ENCODE measurements at places on chromosomes 2 and 18. TPM values are rescaled to one million over a fixed set of nuclear protein-coding genes. Genes with fewer than 3 reads are reported as not detected.

The IL1RL1 gene
- total RNA-seq = not detected

The XIRP2 gene
- total RNA-seq = 35.7 TPM

The GAREM1 gene
- 7.7 TPM for total RNA-seq

The NIFK gene
- 55.0 TPM for total RNA-seq

The C2orf92 gene
- 4.9 TPM for total RNA-seq

The MARCHF4 gene
- 0.19 TPM for total RNA-seq

The ALLC gene
- total RNA-seq = not detected

The PDE11A gene
- total RNA-seq = 1.2 TPM

The ZNF407 gene
- total RNA-seq = 7.0 TPM

The EVX2 gene
- not detected for total RNA-seq

The SLC1A4 gene
- 29.1 TPM for total RNA-seq

The MYO5B gene
- 14.7 TPM for total RNA-seq

The SERPINB8 gene
- total RNA-seq = 5.7 TPM

The KANSL1L gene
- total RNA-seq = 32.1 TPM

The ZAP70 gene
- 2.2 TPM for total RNA-seq

The NETO1 gene
- not detected for total RNA-seq

The SLC11A1 gene
- total RNA-seq = 0.03 TPM

The FEV gene
- not detected for total RNA-seq

The PPP4R3B gene
- total RNA-seq = 32.8 TPM

The SERPINB5 gene
- total RNA-seq = not detected

The SETBP1 gene
- 2.2 TPM for total RNA-seq

The CPLX4 gene
- not detected for total RNA-seq

The CDCA7 gene
- total RNA-seq = 0.16 TPM

The SCN7A gene
- total RNA-seq = 0.16 TPM

Data from myocyte (in vitro differentiated cells).